Left ventricle myocardium superior (tissue), 1 donor: ENCODE measurements at places on chromosomes 16 and 17.

- DNase-seq = peak; percentile 81
These were observed 27.6 kb upstream of the PITPNA start for GRCh38 chr17:1590029-1590746.

DNA sequence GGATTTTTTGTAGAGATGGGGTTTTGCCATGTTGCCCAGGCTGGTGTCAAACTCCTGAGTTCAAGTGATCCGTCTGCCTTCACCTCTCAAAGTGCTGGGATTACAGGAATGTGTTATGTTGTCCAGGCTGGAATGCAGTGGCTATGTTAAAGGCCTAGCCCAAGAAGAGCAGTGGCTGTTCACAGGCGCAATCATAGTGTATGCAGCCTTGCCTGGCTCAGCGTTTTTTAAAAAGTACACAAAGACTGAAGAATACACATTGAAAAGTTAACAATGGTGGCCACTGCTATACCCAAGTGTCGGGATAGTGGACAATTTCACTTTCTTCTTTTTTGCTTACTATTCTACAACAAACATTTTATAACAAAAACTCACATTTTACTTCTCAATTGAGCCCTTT, 7.0 kb downstream of the DERL2 start:
- DNase-seq = no peak

DNA sequence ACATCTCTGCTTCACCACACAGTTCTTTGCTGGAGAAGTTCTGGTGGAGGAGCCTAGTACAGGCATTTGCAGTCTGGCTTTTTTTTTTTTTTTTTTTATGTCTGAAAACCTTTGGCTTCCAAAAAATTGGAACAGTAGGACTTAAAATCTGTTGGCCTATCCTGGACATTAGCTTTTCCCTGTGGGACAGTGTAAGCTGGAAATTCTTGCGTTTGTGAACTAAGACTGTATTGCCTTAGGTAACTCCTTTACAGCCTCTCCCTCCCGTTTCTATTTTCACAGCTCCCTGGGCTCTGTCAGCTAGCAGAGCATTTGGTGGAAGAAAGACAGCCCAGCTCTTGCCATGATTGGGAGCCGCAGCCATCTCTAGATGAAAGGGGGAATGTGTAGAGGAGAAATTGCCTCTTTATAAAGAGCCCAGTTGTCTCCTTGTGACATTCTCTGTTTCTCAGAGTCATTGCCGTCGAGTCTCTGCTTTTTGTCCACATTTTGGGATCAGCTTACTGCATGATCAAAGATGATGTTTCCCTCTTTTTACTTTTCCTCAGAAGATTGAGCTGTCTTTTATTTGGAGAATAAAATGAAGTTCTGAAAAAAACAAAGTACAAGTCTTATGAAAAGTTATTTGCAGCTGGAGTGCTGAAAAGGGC, 227.5 kb downstream of the SPECC1 start:
- DNase-seq = no peak

DNA sequence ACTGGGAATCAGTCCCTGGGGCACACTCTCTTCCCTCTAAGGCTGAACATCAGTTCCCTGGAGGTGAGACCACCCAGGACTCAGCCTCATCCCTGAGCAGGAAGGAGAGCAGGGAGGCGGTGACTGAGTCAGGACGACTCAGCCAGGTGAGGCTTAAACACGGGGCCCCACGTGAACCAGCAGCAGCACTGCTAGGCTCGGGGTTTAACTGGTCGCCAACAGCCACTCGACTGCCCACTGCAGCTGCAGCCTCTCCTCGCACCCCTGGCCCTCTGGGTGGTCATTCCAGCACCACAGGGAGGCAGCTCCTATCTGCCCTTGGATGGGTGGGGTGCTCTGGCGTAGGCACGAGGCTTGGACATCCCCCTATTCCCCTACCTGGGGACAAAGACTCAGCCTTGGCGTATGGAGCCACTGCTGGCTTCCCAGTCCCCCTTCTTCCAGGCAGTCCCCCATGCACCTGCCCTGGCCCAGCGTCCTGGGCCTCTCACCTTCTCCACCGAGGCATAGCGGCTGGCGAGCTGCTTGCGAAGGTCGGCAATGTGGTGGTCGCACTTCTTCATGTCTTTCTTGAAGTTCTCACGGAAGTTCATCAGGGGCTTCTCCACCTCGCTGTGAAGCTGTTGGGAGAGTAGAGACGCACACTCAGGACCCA, 21.2 kb upstream of the RCVRN start:
- no peak for DNase-seq

DNA sequence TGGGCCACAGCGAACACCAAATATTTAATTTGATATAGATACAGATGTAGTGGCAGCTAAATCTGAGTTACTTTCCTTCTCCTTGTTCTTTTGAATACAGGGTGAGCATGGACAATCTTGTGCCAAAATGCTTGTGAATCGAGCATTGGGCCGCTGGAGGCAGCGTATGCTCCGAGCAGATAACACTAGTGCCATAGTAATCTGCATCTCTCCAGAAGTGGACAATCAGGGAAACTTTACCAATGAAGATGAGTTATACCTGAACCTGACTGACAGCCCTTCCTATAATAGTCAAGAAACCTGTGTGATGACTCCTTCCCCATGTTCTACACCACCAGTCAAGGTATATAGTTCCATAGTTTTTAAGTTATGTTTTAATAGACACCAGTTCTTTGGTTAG, 21.2 kb upstream of the BCAS3 start:
- no peak for DNase-seq

GRCh38 chr16:74582970-74583369, 23.9 kb downstream of the GLG1 start:
- DNase-seq = no peak

DNA sequence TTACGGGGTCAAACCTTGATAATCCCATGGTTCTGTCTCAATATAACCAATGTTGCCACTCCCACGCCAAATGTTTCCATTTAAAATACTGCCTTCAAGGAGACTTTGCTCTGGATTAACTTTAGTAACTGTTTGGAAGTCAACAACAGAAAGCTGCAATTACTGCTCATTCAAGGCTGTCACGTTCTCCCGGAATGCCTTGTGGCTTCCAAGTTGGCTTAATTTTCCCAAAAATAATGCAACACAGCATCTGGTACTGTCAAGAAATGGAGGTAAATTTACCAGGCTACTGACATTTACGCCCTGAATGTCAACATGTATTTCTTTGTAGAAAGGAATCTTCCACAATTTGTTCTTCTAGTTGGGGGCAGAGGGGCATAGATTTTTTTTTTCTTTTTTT, 38.2 kb downstream of the GPRC5B start:
- DNase-seq = no peak

DNA sequence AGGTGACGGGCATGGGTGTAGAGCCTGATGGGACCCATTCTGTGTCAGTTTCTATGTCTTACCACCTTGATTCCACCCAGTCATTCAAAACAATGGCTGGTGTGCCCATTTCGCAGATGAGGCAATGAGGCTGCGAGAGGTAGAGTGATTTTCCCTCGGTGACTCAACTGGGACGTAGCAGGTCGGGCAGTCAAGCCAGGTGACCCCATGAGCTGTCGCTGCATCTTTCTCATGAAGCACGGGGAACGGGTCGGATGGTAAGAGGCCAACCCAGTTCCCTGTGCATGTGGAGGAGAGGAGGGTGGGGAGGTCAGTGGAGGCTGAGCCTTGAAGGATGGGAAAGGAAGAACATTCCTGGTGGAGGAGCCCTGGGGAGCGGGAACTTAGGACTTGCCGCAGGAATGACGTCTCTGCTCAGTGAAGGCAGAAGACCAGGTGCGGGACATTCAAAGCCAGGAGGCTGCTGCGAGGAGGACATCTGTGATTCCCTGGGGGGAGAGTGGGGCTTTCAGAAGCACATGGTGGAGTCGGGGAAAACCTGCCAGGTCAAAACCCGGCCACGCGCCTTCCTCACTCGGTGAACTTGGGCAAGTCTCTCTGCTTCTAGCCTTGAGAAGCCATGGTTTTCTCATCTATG, 1.1 kb downstream of the IL21R start:
- DNase-seq = no peak

DNA sequence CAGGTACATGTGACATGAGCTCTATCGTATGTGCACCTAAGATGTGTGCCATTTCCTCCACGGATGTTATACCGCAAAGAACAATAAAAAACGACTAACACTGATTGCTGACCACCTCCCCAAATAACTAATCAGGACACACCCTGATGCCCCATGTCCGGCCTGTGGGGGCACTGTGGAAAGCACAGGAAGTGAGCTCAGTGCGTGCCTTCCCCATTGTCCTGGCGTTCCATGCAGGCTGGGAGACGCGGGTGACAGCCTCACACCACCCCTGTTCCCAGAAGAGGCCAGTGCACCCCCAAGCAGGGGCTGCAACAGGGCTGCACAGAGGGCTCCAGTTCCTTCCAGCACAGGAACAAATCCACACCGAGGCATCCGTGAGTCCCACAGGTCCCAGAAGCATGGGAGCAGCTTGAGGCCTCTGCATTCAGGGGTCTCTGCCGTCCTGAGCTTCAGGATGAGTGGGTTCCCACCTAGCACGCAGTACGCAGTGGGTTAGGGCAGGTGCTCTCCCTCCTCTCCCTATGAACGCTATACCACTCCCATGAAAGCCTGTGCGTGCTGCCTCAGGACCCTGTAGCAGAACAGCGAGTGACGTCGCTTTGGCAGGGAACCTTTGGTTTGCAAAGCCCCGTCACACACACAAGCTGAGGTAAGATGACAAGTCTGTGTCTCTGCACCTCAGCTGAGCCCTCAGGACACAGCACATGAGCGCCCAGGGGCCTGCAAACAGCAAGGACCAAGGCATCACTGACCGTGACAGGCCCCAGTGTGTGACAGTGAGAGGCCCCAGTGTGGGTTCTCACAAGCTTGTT, 117.7 kb downstream of the ZNF778 start:
- peak; percentile 45 for DNase-seq

DNA sequence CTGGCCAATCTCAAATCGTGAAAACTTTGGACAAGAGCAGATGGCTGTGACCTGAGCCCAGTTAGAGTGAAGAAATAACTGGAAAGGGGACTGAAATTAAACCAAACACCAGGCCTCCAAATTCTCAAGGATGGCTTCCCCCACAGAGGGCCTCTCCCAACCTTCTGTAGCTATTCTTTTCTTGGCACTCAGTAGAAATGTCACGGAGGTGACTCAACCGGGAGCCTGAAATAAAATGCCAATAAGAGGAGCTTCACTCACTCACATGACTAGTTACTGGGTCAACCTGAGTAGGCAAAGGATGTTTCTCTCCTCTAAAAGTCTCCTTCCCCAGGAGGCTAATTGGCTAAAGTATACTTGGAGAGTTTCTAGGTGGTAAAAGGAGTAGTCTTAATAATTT, 230.7 kb downstream of the MAF start:
- DNase-seq = no peak

DNA sequence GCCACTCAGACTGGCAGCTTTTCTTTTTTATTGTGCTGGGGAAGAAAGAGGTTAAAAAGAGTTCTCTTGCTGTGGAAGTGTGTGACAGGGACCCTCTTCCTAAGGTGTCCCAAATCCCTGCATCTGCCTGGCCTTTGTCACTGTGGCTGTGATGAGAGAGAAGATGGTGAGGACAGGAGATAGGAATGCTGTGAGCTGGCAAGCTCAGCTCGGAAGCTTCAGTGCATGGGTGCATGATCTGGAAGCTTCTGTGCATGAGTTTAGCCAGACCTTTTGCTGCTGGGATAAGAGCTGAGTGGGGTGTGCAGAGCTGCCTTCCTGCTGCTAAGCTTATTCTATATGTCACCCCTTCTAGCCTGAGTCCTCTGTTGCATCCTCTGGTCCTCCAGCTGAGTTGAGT, 103.3 kb upstream of the CACNG3 start:
- DNase-seq = no peak

DNA sequence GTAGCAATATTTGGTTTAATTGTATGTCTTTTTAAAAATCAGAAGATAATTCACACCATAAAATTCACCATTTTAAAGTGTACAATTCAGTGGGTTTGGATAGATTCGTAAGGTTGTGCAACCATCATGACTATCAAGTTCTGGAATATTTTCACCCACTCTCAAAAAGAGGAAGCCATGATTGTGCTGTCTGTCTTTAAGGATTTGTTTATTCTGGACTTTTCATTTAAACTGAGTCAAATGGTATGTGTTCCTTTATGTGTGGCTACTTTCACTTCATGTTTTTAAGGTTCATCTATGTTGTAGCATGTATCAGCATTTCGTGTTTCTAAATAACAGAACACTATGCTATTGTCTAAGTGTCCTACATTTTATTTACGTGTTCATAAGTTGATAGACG, 68.1 kb upstream of the CPHXL start:
- DNase-seq = no peak

DNA sequence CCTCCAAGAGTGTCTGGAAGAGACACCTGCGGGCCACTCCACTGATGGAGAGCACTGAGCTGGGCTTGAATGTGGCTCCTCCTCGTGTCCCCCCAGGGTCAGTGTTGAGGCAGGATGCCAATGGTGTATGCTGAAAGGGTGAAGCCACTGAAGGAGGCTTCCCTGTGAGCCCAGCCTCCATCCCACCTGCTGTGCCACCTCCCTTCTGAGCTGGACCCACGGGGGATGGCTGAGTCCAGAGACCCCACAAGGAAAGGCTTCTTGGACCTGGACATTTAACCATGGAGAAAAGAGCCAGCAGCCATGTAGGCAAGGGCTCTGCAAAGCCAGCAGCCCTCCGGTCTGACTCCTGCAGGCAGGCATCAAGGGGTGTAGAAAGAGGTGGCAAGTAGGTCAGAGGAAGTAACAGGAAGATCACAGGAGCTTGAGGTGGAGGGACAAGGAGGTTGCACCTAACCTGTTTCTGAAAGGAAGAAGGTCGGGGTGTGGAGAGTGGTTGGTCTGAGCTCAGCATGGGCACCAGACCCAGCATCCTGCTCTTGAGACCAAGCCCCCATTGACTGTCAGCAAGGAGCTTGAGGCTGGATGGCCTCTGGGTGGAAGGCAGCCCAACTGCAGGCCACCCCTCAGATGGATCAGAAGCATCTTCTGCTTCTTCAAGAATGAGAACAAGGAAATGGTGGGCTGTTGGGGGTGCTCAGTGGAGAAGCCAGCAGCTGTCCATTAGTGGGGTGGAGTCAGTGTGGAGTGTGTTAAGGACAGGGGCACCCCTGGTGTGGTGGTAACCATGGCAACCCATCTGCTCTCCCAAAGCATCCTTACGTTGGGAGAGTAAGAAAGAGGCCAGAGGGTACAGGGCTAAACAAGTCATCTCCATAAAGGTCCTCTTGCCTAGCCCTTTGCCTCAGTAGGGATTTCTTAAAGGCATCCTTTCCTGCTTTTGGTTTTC, 80.7 kb downstream of the PLD6 start:
- peak; percentile 12 for DNase-seq

- no peak for DNase-seq
These were observed 4.3 kb downstream of the POLG2 start for GRCh38 chr17:64492481-64493109.
